ENCODE measurements at places on chromosomes 3 and 15. TPM values are rescaled to one million over a fixed set of nuclear protein-coding genes. Genes with fewer than 3 reads are reported as not detected.

The USP13 gene
- total RNA-seq = 21.5 TPM

The SUSD5 gene
- total RNA-seq = 4.1 TPM

The UBA7 gene
- total RNA-seq = 32.4 TPM

The PSTPIP1 gene
- 0.11 TPM for total RNA-seq

The PLSCR2 gene
- not detected for total RNA-seq

The ZMYND10 gene
- 1.2 TPM for total RNA-seq

The FBXO40 gene
- total RNA-seq = under 0.01 TPM

The SAMD7 gene
- not detected for total RNA-seq

The VEPH1 gene
- 56.1 TPM for total RNA-seq
